ENCODE measurements at places on chromosomes 5 and 9. TPM values are rescaled to one million over a fixed set of nuclear protein-coding genes. Genes with fewer than 3 reads are reported as not detected.

DNA sequence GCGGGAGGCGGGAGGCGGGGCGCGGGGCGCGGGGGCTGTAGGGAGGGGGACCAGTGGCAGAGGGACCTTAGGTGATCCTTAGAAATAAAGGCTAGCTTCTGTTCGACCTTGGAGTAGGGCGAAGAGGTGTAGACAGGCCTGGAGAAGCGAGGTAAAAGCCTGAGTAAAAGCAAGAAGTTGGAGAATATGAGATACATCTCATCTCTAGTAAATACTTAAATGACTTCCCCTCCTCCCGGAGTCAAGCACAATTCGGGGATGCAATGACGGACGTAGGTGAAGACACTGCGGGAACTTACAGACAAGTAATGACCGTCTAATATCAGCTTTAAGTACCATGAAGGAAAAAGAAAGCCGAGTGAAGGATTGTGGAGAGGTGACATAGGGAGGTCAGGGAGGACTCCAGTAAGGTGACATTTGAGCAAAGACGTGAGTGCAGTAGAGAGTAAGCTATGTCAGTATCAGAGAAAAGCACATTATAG is 466 bp downstream of the SMC2 start:
- DNase-seq, result no peak

GRCh38 chr9:134853893-134854292 is 26.7 kb upstream of the FCN2 start:
- DNase-seq, result no peak

DNA sequence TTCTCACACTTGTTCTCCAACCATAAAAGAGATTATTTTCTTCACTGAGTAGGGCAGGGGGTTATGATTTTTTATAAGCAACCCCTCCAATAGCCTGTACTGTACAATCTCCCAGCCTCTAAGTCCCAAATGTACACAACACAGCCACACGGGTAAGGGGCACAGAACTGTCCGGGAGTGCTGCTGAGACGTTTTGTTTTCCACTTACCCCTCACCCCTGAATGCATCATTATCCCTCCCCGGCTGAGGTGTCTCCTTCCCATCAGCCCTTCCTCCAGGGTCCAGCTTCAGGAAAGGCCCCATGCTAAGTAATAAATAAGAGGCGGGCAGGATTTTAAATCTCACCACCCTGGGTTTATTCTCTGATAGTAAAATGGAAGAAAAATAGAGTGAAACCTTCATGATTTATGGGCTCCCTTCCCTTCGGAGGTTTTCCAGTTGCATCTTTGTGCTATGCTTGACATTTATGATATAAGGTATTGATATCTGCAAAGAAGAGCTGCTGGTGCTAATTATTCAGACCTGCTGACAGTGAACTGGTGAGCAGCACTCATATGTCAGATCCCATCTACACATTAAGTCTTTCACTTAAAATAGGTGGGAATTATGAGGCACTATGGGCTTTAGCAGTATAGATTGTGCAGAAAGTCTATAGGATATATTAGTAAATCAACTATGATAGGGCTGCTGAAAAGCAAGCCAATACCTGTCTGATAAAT is 67.2 kb upstream of the MEGF10 start:
- DNase-seq, result no peak

SELENOP gene
- 1,235 TPM for total RNA-seq

GRCh38 chr5:142545650-142546322 is 140.1 kb downstream of the FGF1 start:
- DNase-seq, result no peak

- DNase-seq, result no peak
Measured at GRCh38 chr5:16609412-16609811, 7.4 kb downstream of the RETREG1 start.

C9 gene
- not detected for total RNA-seq

DNA sequence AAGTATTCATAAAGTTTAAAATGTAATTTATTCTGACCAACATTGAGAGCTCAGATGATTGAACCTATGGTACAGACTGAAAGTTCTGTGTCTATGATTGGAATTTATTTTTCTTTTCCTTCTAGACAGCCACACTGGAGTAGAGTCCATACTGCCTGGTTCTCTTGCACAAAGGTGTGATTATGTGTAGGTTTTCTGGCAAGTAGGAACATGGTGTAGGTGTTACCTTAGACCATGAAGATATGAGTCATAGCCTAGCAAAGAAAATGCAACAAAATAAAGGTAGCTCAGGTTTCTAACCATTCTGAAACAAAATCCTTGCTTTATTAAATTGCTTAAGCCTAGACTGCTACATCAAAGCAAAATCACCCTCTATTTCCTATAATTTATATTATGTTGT is 143.4 kb downstream of the CDH12 start:
- no peak for DNase-seq

- DNase-seq, result peak; percentile 38
Measured at GRCh38 chr9:101848485-101848919, 110.1 kb upstream of the GRIN3A start.

GRCh38 chr5:108727236-108727650 is 20.5 kb upstream of the FER start:
- peak; percentile 46 for DNase-seq

ASPN gene
- 4.0 TPM for total RNA-seq

GRCh38 chr9:131627648-131628458 is 82.5 kb downstream of the PRRT1B start:
- peak; percentile 91 for DNase-seq

DNA sequence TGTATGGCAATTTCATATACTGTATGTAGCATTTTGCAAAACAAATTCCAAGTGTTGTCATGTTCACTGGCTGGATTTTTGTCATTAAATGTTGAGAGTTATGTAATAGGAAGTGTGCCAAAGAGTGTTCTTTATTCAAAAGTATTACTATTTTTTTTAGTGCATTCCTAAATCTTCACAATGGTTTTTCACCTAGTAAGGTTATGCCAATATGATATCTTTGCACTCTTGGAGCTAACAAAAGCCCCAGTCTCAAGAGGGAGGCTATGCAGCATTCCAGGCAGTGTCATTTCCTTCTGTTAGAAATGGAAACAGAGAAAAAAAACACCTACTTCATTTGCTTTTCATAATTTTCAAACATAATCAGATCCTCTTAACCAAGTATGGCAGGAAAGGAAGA is 5.1 kb upstream of the SSBP2 start:
- DNase-seq, result no peak

PCDHGB2 gene
- 1.6 TPM for total RNA-seq

DNA sequence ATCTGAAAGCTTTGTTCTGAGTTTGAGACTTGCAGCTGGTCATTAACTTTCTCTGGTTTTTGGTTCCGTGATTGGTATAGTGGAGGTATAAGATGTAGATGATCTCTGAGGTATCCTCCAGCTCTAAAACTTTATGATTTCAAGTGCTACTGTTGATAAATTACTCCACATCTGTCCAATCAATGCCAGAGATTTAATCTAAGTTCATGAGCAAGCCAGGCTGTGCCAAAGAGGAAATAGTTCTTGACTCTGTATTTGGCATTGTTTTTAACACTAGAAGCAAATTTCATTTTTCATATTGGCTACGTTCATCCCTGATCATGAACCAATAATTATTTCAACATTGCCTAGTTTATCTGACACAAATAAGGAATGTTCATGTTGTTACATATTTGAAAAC is 28.5 kb upstream of the CHD1 start:
- no peak for DNase-seq

DNA sequence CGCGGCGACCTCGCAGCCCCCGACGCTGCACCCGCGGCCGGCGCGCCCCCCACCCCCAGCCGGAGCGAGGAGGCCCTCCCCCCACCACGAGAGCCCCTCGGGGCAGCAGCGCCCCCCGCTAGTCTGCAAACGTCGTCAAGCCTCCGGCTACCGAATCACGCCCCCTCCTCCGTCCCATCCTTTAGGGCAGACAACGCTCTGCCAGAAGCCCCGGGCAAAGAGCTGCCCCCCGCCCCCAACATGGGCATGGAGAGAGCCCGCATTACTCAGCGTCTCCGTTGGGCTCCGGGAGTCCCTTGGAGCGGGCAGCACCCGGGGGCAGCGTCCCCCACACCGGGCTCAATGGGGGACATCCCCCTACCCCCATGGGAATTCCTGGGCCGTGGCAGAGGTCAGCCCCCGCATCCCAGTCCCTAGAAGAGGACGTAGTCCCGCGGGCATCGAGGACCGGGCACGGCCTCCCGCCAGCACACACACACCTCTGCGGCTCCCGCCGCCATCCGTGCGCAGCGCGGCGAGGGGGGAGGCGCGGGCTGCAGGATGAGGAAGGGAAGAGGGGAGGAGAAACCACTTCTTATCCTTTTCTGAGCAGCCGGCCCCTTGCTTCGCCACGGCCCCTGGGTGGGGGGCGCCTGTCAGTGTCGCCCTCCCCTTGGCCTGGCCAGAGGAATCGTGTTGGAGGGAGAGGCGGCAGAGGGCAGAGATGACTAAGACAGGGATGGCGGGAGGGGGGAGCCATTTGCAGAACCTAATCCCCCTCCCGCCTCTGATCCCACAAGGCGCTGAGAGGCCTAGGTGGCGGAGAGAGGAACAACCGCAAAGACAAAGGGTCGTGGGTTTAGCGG is 750 bp downstream of the DNM1 start:
- no peak for DNase-seq

MROH2B gene
- not detected for total RNA-seq

AGXT2 gene
- not detected for total RNA-seq

DNA sequence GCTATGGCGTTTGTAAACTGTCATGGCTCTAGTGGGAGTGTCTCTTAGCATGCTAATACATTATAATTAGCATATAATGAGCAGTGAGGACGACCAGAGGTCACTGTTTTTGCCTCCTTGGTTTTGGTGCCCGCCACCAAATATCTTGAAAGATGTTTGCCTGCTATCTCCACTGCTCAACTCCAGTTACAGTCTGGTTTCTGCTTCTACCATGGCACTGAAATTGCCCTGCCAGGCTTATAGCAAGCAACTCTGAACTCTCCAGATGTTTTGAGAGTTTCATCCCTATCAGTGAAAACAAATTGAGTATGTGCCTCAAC is 122.1 kb upstream of the SPRY4 start:
- no peak for DNase-seq

DNA sequence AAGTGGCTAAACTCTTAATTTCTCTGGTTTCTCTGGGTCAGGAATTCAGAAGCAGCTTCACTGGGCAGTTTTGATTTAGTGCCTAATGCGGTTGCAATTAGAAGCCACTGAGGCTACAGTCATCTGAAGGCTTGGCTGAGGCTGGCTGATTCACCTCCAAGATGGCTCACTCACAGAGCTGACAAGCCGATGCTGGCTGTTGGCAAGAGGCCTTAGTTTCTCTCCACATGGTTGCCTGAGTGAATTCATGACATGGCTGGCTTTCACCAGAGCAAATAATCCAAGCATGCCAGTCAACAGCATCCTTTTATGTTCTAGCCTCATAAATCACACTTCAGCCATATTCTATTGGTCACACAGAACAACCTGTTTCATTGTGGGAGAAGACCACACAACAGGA is 2.8 kb upstream of the CDK7 start:
- DNase-seq, result no peak

TMEM174 gene
- total RNA-seq, result not detected

ADAMTS6 gene
- 1.3 TPM for total RNA-seq

DNA sequence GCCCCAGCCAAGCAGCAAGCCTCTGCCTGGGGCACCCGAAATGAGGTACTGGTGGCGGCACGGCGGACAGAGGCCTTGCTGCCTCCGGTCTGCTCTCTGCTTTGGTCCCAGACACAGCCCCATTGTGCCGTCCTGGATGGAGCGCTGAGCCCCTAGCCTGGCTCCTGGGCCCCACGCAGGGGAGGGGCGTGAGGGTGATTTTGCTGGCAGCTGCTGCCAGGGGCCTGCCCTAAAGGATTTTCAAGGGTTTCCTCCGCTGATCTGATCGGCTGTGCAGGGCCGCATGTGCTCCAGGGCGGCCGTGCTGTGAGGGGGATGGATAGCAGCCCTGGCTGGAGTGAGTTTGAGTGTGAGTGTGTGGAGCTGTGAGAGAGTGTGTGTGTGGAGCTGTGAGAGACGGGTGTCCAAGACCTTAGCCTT is 1.3 kb downstream of the GPSM1 start:
- no peak for DNase-seq

DNA sequence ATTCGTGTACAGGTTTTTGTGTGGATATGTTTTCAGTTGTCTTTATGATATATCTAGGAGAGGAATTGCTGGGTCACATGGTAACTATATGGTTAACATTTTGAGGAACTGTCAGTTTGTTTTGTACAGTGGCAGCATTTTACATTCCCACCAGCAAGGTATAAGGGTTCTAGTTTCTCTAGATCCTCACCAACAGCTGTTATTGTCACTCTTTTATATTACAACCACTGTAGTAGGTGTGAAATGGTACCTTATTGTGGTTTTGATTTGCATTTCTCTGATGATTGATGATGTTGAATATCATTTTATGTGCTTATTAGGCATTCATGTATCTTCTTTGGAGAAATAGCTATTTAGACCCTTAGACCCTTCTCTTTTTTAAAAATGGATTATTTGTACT is 82.9 kb downstream of the CCDC171 start:
- DNase-seq, result no peak

DNA sequence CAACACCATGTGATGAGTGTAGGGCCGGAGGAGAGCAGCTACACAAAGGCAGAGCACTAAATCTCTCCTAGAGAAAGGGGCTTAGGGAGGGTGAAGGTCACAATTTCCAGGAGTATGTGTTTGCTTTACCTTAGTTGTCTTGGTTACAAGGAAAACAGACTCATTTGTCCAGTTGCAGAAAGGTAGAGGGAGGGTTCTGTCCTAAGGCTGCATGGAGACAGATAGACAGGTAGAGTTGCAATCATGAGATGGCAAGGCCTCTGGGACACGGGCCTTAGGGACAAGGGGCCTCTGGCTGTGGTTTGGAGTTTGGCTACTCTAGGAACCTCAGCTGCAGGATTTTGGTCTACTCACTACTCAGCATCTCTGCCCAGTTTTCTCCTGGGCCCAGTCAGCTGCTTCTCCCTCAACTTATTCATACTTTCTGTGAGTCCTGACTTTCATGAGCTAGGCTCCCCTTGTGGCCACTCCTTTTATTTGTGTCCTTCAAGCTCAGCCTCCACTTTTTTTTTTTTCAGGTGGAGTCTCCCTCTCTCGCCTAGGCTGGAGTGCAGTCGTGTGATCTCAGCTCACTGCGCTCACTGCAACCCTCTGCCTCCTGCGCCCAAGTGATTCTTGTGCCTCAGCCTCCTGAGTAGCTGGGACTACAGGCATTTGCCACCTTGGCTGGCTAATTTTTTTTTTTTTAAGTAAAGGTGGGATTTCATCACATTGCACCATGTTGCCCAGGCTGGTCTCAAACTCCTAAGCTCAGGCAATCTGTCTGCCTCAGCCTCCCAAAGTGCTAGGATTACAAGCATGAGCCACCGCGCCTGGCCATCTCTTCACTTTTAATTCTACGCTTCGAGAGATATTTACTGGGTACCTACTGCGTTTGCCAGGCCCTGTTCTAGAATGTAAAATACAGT is 76.6 kb downstream of the PTPDC1 start:
- no peak for DNase-seq

DNA sequence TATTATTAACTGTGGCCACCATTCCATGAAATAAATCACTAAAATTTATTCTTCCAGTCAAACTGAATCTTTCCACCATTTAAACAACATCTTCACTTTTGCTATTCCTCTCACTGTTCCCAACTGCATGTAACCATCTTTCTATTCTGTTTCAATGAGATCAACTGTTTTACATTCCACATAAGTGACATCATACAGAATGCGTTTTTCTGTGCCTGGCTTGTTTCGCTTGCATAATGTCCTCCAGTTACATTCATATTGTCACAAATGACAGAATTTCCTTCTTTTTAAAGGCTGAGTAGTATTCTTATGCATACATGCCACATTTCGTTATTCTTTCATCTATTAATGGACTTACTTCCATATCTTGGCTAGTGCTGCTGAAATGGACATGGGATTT is 738.2 kb downstream of the SEMA5A start:
- DNase-seq, result no peak
